ENCODE measurements at places on chromosomes 16 and 17.

DNA sequence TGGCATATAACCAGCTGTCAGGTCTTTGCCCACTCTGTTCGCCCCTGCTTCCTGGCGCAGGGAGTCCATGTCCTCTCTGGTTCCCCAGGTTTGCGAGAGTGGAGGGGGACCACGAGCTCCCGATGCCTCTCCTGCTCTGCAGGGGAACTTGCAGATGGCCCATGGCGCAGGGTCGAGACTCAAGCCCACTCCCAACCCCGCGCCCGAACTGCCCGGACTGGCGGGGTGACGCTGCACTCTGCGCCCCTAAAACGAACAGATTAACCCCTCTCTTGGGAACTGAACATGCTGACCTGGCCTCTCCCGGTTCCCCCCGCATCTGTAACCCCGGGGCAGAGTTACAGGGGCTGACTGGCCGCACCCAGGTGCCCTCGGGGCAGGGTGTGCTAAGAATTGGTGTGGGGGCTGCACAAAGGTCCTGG lies 681 bp upstream of the PLA2G15 start:
- DNase-seq = no peak

- no peak for DNase-seq
Measured at GRCh38 chr17:68324114-68324513, 32.8 kb downstream of the ARSG start.

GRCh38 chr16:53781023-53781605 lies 77.2 kb downstream of the FTO start:
- DNase-seq = no peak

- no peak for DNase-seq
Measured at GRCh38 chr17:72411124-72411563, 290.3 kb downstream of the SOX9 start.

DNA sequence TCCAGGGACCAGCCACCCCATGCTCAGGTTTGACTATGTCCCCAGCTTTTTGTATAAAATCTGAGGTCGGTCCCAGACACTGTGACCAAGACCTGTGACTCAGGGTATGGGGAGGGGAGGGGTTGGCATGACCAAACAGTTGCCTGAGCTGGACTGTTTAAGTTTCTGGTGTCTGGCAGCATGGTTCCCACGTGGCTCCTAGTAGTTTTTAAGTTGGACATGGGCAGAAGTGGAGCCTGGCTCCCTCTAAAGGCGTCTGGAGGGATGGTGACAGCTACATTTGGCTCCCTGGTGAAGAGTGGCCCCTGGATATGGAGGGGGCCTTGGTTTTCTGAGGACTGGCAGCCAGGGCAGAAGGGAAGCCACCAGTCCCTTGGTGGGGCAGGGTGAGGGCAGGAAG lies 7.9 kb downstream of the SMCR8 start:
- DNase-seq = no peak

GRCh38 chr17:48011405-48012150 lies 26.0 kb downstream of the COPZ2 start:
- no peak for DNase-seq

GRCh38 chr17:33277436-33278100 lies 15.5 kb downstream of the ASIC2 start:
- DNase-seq = no peak

DNA sequence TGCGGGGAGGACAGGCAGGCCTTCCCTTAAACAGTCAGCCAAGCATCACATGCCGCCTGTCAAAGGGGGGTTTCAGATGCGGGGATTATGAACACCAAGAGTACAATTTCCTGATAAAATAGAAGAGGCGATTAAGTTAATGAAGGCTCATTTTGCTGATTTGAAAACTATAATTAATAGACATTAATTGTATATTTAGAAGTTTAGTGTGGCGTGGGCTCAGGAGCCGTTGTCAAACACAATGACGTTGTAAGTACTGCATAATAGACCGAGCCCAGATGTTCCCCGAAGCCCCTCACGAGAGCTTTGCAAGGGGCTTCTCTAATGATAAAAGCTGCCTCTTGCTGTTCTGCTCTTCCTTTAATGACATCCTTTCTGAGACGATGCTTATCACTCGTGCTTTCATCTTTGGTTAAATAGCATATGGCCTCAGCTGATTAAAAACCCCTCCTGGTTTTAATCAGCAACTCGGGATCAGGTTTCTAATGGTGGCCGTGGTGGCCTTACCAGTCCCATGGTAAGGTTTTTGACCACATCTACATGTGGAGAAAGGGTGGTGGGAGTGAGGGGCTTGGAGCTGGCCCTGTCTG lies 28.2 kb downstream of the SNX20 start:
- DNase-seq = no peak

DNA sequence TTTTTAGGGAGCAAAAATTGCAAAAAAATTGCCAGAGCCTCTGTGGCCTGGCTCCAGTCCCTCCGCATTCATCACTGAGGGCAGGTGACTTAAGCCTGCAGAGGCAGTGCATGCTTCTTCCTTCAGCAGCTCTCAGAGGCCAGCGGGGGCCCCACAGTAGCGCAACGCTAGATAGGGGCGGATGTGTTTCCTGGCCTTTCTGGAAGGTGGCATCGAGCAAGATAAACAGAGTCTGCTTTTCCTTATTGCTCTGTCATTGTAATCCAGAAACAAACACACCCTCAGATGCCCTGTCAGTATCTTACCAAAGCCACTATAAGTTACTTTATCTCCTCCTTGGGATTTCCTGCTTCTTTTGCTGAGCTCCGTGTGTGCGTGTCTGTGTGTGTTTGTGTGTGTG lies 75.5 kb upstream of the IRX6 start:
- no peak for DNase-seq
